ENCODE measurements at places on chromosomes 16 and 17.

DNA sequence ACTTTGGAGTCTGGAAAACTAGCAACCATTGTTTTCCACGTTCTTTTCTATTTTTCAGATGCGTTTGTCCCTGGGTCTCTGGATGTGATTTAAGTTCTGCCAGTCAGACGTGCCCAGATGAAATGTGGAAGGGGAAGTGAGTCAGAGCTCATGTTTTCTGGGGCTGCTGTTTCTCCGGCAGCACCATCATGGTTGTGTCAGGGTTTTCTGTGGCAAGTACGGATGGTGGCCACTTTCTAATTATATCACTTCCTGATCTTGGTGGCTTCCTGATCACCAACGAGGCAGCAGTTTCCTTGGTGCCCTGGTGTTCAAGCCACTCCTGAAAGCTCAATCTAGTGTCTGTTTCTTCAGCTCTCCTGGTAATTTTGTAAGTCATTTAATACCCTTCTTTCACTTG is 31.4 kb upstream of the PMFBP1 start:
- peak; percentile 65 for DNase-seq

DNA sequence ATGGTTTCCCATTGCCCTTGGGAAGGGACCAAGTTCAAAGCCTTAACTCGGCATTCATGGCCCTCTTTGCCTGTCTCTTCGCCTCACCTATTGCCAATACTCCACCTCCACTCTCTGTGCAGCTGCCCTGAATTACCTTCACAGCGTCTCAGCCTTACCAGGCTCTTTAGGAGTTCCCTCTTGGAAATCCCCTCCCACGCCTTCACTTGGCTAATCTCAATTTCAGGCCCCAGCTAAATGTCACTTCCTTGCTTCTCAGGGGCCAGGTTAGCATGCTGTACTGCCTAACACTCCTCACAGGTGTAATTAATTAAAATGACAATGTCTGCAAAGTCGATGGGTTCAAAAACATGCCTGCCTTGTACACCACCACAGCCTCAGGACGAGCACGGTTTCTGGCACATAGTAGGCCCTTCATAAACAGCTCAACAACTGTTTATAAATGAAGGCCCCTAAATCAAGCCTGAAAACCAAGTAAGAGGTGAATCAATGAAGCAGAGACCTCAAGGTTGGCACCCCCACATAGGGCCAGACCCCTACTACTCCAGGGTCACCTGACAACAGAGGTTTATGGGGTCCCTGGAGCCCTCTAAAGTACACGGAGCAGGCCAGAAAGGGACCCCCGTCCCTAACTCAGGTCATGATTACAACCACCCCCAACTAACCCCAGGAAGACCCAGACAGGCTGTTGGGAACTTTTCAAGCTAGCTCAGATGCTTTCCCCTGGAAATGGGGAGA is 11.2 kb upstream of the EEF2K start:
- no peak for DNase-seq

DNA sequence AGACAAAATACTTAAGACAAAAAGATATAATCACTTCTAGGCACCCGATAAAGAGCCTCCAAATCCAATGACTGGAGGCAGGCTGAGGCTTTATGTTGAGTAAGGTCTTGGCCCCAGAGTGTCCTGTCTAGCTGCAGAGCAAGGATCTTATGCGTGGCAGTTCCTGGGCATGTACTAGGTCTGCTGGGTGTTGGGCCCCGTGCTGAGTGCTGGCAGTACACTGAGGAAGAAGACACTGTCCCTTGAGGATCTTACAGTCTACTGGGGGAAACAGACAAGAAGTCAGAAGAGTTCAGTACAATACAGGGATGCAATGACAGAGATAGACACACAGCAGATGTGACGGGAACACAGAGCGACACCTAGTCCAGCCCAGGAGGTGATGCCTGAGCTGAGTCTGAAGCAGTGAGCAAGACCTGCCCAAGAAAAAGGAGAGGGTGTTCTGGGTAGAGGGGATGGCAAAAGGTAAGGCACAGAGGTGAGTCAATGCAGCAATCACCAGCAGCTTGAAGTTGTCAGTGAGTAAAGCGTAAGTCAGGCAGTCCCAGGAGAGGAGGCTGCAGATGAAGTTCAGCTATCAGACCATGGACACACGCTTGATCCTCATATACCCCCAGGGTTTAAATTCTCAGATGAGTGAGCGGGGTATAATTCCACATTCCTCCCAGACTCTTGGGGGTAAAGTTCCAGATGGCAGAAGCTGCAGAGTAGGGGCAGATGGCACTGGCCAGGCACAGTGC is 18.1 kb downstream of the MAP3K14 start:
- no peak for DNase-seq

DNA sequence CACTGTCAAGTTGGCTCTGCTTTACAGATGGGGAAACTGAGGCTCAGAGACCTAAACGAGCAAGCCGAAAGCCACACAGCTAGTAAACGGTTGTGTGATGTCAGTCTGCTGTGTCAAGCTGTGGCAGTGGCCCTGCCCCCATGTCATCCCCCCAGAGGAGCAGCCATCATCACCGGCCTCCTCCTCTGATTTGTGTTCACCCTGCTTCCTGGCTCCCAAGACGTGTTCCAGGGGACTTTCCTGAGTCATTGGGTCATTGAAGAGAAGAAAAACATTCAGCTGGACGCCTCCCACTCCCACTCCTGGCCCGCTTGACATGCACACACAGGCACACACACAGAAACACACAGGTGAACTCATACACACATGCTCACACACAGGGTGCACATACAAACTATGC is 54.0 kb upstream of the CIBAR2 start:
- DNase-seq = no peak

DNA sequence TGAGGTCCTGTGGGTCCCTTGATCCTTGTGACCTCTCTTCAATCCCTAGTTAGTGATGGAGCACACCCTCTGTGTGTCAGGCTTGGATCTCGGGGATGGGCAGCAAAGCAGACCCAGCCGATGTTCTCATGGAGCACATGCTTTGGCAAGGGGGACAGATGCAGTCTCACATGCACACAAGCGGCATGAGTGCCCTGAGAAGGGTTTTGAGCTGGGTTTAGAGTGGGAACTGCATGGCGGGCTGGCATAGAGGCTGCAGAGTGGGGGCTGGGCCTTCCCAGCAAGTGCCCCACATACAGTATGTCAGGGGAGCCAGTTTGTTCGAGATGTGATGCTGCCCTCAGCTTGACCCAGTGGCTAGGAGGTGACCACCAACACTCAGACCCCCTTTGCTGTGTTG is 41.6 kb downstream of the B9D1 start:
- no peak for DNase-seq

DNA sequence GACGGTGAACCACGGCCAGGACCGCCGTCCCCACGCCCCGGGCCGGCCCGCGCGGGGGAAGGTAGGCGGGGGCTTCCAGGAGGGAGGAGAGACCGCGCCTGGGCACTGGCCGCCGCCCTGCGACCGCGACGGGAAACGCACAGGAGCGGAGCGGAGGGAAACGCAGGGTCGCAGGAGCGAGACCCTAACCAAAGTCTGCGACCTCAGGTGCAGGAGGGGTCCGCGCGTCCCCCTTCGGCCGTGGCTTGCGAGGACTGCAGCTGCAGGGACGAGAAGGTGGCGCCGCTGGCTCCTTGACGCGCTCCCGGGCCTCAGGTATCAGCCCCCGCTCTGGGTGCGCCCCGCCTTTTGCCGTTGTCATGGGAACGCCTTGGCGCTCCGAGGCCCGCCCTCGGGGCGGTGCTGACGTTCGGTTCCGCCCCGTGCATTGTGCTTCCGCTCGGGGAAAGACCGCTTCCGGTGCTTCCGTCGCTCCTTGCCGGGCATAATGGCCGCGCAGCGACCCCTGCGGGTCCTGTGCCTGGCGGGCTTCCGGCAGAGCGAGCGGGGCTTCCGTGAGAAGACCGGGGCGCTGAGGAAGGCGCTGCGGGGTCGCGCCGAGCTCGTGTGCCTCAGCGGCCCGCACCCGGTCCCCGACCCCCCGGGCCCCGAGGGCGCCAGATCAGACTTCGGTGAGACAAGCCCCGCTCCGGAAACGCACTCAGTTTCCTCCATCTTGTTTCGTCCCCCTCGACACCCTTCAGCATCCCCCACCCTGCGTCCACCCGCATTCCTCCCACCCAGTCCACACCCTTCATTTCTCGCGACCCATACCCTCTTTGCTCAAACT is at the start of gene OVCA2:
Gene OVCA2, plus strand, starts transcription at position 462 of the 829 bp plus-strand sequence. Its CDS starts 26 bp downstream, at position 488.
- peak; percentile 94 for DNase-seq

DNA sequence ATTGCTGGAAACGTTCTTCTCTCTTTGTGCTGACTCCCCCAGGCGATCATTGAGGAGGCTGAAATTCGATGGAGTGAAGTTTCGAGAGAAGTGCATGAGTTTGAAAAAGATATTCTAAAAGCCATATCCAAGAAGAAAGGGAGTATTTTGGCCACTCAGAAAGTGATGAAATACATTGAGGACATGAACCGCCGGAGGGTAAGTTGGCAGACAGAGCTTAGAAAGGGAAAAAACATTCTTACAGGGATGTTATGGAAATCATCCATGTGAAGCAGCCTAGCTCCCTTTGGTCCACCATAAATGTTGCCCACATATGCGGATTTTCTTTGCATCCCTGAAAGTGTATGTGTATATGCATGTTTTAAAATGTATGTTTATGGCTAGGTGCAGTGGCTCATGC is 36.5 kb downstream of the PRSS54 start:
- DNase-seq = no peak

DNA sequence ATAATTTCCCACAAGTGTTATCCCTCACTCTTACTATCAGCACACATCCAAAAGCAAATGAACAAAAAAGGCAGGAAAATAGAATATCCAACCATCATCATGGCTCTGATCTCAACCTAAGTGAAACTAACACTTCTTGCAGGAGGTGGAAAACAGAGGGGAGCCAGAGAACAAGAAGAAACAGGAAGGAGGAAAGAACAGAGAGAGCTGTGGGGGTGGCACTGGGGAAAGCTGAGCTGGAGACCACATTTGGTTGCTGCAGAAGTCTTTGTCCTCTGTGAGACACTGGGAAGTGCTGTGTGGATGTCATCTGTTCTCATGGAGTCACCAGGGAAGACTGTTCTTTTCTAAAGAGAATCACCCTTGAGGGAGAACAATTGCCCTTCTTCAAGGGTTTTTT is 34.7 kb downstream of the GRB7 start:
- no peak for DNase-seq

DNA sequence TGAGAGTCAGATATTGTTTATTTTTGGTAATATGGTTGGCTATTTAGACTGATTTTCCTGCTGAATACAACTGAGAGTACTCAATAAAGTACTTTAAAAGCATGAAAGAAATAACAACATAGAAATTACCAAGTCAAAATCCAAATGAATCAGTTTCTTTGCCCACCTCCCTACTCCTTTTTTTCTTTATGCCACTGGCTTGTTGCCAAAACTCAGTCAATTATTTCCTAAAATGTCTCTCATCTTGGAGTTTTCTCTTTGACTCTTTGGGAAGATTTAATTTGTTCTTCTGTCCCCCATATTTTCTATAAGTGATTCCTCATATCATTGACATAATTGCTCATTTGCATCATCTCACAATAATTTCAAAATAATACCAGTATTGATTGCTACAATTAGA is 2.6 kb upstream of the OMG start:
- DNase-seq = no peak

DNA sequence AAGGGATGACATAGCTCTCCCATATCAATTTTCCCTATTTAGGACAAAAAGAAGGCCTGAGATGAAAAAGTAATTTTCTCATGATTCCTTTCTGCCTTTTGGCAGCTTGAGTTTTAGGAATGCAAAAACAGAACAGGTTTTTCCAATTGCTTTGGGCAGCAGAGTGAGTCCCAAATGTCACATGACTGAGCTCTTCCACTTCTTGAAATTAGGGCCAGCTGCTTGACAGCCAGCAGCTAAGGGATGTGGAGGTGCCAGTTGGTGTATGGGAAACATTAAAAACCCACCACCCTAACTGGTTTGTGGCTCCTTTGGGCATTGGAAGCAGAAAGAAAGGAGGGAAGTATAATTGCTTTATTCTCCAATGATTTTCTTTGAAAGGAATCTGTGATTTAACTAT is 133.8 kb upstream of the FAM20A start:
- no peak for DNase-seq

GRCh38 chr17:73224663-73225305 is 31.9 kb downstream of the COG1 start:
- no peak for DNase-seq

DNA sequence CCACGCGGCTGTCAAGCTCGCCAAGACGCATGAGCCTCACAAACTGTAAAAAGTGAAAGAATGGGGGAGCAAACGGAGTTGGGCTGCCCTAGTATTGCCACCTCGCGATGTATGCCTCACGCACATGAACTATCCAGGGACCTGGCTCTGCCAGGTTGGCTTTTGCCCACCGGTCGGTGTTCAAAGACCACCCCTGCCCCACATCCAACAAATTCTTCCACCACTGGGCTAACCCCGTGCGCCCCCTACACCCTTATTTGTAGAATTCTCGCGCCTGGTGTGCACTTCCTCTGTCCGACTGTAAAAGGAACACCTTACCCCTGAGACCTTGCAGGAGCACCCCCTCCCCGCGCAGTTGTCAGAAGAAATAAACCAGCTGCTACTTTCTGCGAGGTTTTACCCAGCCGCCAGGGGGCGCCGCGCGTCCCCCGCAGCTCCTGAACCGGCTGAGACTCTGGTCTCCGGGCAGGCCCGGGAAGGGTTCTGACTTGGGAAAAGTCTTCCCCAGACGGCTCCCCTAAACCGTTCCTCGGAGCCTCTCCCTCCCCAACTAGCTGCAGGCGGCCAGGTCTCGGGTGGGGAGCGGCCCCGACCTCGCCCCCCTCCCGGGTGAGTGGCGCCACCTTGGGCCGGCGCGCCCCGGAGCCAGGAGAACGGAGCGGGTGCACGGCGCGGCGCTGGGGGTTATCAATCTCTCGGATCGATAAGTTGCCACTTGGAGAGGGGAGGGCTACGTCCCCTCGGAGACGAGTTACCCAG is 1.7 kb upstream of the ZNF423 start:
- peak; percentile 69 for DNase-seq

DNA sequence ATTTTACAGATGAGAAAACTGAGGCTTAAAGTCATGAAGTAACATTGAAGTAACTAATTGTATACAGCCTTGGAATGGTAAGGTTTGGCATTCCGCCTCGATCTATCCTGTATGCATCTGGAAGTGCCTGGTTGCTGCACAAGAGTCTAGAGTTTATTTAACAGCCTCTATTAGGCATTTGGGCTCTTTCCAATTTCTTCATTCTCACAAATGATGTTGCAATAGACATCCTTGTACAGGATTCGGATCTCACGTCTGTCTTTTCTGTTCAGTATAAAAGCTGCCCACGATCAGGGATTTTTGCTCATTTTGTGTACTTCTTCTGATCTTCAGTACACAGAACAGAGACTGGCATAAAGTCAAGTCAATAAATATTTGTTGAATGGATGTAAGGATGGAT is 100.5 kb downstream of the AIPL1 start:
- no peak for DNase-seq

DNA sequence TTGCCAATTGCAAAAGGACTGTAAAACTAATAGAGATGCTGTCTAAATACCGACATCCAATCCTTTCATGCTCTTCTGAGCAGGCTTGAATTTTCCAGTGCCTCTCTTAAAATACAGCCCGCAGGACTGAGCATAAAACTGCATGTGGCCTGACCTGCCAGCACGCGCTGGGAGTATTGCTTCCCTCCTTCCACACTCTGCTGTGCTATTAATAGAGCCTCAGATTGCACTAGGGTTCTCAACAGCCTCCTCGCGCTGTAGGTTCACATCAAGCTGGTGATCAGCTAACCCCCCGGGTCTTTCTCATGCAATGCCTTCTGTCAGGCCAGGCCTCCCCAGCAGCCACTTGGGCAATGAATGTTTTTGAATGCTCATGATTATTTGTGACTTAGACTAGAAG is 14.2 kb upstream of the MSI2 start:
- DNase-seq = peak; percentile 8

GRCh38 chr17:59219992-59220327 is 351 bp upstream of the GDPD1 start:
- no peak for DNase-seq

All from cardiac fibroblast (primary cell).